ENCODE measurements at places on chromosomes 5 and 9.

- DNase-seq: no peak
Measured at GRCh38 chr5:127184851-127185250, 105.7 kb upstream of the MEGF10 start.

- no peak for DNase-seq
Measured at GRCh38 chr9:78033870-78034269, 2.3 kb upstream of the GNAQ start.

DNA sequence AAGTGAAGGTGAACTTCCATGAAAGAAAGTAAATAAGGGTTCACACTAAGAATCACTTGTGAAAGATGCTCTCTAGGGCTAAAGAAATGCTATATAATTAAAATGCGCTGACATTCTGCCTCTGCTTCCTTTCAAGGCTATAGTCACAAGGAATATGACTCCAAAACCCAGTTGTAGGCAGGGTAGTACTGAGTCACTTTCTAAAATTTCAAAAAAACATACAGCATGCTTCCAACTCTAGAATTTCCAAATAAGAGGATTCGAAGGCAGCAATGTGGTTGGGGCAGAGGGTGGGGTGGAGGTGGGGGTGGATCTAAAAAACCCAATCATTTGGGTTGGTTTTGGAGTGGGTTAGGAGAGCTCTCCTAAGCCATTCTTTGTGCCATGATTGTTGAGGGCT, 84.6 kb downstream of the HMHB1 start:
- DNase-seq: no peak

GRCh38 chr9:131439224-131439623, 45.3 kb downstream of the PRRC2B start:
- no peak for DNase-seq

GRCh38 chr5:155389498-155389897, 375.9 kb downstream of the KIF4B start:
- DNase-seq: no peak

GRCh38 chr9:99255651-99256050, 33.6 kb downstream of the SEC61B start:
- no peak for DNase-seq
